Fibroblast of skin of right biceps (primary cell): ENCODE measurements at places on chromosomes 16 and 17.
A peak's percentile ranks its signal among the peaks of the same experiment; 100 is the strongest.

DNA sequence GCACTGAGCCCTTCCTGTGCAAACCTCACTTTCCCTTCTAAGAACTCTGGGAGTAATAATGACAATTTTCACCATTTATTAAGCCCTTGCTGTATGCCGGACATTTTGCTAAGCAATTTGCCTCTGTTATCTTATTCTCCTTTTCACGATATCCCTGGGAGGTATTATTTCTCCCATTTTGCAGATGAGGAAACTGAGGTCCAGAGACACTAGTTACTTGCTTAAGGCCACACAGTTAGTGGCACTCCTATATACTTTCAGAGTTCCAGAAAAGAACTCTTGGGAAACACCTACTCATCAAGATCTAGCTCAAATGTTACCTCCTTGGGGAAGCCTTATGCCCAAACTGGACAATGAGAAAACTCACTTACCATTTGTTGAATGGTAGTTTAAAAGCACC lies 4.8 kb upstream of the USP10 start:
- no peak for DNase-seq

- DNase-seq = no peak
Observed at GRCh38 chr17:51706093-51706492, 445.7 kb downstream of the UTP18 start.

- peak; percentile 43 for DNase-seq
Observed at GRCh38 chr17:17075125-17075781, 33.0 kb downstream of the MPRIP start.

DNA sequence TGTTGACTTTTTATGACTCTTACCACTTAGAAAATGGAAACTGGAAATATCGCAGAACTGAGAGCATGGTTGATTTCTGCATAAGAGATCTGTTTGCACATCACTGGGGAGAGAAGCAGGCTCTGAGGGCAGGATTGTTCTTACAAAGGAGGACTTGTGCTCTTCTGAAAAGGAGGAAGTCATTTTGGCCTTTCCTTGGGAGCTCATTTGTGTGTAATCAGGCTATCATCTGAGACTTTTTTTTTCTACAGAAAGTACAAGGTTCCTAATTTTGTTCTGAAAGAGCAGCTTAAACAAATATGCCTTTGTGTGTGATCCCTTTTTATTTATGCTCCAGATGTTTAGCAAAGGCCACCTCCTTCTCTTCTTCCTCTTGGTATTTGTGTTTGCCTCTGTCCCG lies 145.7 kb upstream of the CACNG5 start:
- DNase-seq = no peak

- DNase-seq = no peak
Observed at GRCh38 chr17:76246080-76247066, 6.1 kb upstream of the RNF157 start.

GRCh38 chr17:50091918-50092285 lies 3.2 kb upstream of the PDK2 start:
- no peak for DNase-seq

GRCh38 chr16:60907645-60908044 lies 1128.6 kb downstream of the CDH8 start:
- DNase-seq = peak; percentile 8
